Stimulated activated CD4-positive, alpha-beta T cell treated with anti-CD3 and anti-CD28 coated beads, Interleukin-1b, Interleukin-23, amount 100 ng/mL, for 48 hours (primary cell): ENCODE measurements at places on chromosomes 3 and 15.

GRCh38 chr3:18419232-18419631 is 5.9 kb downstream of the SATB1 start:
- DNase-seq = no peak

- no peak for DNase-seq
Observed at GRCh38 chr15:73017987-73018386, 34.3 kb upstream of the NEO1 start.

DNA sequence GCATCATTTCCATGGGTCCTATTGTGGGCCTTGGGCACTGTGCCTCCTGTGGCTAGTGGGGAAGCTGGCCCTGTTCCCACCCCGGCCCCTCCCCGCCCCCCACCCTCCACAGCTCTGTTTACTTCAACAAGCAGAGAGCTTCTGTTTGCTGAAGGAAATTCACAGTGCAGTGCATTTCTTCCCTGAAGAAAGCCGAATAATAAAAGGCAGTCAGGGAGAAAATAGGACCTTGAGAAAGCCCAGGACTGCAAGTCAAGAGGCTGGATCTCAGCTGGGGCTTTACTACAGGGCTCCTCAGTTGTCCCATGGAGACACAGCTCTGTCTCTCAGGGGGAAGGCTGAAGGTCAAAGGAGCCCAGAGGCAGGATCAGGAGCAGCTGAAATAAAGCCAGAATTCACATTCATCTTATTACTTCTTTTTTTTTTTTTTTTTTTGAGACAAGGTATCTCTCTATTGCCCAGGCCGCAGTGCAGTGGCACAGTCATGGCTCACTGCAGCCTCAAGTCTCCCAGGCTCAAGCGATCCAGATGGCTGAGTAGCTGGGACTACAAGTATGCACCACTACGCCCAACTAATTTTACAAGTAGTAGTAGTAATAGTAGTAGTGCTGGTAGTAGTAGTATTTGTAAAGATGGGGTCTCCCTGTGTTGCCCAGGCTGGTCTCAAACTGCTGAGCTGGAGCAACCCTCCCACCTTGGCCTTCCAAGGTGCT is 33.0 kb upstream of the LACTB start:
- no peak for DNase-seq

DNA sequence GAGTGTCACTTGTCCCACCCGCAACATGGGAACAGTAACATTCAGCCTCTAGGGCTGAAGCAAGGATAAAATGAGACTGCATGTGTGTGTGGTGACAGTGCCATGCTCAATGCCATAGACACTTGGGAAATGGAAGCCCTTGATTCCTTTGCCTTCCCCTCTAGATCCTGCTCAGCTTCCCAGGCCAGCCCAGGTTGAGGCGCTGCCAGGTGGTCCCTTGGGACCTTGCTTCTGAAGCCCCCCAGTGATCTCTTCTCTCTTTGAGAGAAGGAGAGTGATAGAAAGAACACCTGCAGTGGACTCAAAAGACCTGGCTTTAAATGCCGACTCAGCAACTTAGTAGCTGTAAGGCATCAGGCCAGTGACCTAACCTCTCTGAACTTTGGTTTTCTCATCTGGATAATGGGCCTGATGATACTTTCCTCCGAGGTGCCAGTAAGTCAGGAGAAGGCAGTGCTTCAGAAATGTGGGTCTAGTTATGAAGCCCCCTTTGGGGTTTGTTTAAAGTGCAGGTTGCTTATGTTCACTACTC is 144.5 kb downstream of the RPLP1 start:
- DNase-seq = no peak

DNA sequence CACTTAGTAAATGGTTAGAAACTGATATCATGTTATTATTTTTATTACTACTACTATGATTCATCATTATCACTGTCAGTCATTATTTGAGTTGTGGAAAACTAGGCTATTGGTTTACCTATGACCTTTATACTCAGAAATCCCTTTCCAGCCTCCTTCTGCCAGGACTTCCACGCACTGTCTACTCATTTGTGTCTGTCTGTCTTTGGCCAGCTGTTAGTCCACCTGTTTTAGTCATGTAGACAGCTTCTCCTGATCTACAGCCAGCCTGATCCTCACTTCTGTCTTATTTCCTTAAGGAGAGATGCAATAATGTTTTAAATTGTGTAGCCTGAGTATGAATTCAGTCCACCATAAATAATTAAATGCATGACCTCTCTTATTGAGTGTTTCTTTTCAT is 162.8 kb downstream of the EPHA3 start:
- DNase-seq = no peak

- DNase-seq = no peak
Observed at GRCh38 chr3:30273304-30274072, 332.9 kb upstream of the TGFBR2 start.

DNA sequence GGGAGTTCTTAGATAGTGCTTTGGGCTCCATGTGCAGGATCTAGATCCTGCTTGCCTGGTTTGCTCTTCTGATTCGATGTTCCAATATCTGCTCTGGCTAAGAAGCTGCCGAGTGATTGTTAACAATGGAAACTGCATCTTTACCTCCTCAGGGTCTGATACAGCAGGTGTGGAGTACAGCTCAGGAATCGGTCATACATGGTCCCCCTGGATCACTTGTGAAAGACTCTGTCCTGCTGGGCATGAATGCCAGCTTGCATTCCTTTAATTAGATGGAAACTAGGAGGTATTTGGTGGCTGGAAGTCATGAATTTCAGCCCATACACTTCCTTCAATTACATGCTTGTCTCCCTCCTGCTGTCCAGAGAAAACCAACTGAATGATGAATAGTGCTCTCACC is 95.3 kb downstream of the CHRNA7 start:
- DNase-seq = no peak
